ENCODE measurements at places on chromosomes 3 and 15.

DNA sequence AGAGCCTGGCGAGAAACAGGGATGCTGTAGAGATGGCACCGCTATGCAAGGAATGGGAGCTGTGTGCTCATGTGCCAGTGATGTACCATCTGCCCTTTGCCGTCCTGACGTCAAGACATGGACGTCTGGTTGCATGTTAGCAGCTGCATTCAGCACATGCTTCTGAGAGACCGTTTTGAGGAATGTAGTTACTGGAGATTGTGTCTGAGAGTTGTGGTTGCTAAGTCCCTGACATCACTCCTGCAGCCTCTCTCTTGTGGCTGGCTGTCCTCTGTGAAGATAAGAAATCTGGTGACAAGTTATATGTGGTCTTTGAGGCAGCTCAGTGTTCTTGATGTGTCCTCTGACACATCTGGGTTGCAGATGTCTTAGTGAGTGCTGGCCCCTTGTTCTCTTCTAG is 165.1 kb downstream of the APBA2 start:
- no peak for DNase-seq

DNA sequence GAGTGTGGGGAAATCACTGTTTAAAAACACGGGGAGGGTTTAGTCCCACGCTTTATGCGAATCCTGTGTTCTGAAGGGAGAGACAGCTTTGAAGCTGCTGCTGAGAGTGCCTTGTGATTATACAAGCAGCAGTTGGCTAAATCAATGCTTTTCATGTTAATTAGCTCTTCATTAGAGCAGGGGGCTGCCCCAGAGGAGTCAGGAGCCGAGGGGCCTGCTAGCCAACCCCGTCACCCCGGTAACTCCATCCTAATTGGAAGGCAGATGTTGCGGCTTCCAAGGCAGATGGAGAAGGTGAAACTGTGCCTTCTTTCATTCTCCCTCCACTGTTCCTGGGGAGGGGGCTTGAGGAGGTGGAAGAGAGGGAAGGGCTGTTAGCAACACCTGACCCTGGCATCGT is 92.4 kb upstream of the ANKRD34C start:
- DNase-seq: no peak

GRCh38 chr15:91853948-91854638 is 585 bp downstream of the SLCO3A1 start:
- peak; percentile 86 for DNase-seq

DNA sequence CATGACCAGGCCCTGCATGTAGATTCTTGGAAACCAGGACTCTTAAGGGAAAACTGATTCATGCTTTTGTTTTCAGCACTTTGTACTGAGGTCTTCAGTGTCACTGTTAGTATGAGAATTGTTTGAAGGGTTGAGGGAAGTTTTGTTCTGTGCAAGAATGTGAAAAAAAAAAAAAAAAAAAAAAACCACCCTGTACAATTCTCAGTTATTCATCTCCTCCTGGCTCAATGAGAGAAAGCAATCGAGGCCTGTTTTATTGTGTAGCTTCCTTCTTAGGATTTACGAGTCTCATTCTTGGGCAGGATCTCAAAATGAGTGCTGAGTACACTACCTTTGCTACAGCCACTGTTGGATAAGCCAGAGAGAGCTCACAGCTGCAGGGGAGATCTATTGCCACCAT is 469.5 kb downstream of the CNTN4 start:
- no peak for DNase-seq

- DNase-seq: peak; percentile 51
These were observed 183.2 kb upstream of the STAC start for GRCh38 chr3:36197151-36197550.

- DNase-seq: no peak
These were observed 828.4 kb downstream of the VGLL3 start for GRCh38 chr3:86162521-86162920.

GRCh38 chr3:129626744-129627349 is 20.4 kb upstream of the PLXND1 start:
- DNase-seq: peak; percentile 62

GRCh38 chr3:58342676-58343075 is 10.0 kb downstream of the PXK start:
- DNase-seq: peak; percentile 42

- DNase-seq: no peak
These were observed 161.6 kb downstream of the GAP43 start for GRCh38 chr3:115784739-115785536.

DNA sequence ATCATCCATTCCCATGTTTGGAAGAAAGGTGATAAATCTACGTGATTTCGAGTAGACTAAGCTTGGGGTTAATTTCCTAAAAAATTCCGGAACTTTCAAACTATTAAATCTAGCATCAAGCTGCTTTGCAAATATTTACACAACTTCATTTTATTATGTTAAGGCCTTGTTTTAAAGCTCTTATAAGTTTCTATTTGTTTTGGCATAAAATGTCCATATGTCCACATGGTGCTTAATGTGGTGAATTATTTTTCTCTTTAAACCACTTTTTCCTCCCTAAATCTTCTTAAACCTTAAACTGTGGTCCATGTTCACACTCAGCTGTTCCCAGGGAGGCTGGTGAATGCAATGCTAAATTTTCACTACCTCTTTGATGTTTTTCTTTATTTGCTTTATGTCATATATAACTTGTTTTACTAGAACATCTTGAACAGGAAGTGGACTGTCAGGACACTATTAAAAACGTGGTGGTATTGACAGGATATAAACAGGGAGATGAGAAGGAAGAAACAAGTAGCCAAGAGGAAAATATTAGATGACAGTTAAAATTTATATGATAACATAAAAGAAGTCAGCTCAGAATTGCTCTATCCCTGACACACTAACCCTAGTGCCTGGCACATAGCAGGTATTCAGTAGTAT is 72.5 kb upstream of the AGTR1 start:
- no peak for DNase-seq

DNA sequence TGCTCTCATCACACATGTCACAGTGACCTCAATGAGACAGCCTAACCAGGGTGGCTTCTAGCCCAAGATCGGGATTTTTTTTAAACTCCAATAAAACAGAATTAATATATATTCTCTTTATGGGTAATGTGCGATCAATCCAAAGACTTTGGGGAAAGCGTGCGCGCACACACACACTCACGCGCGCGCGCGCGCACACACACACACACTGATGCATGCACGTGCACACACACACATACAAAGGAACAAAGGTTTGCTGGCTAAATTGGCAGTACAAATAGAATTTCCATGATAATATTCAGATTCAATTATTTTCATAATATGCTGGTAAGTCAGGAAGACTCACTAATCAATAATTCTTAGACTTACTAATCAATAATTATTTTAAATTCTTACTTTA is 19.3 kb downstream of the IL17RD start:
- DNase-seq: no peak

Measured in posterior cingulate gyrus (tissue), 11 donors.